ENCODE measurements at places on chromosomes 7 and 10. TPM values are rescaled to one million over a fixed set of nuclear protein-coding genes. Genes with fewer than 3 reads are reported as not detected.

Gene UCMA
- total RNA-seq = 0.91 TPM

- DNase-seq = peak; percentile 13
These were observed 62.0 kb downstream of the BBS9 start for GRCh38 chr7:33191340-33191739.

- no peak for DNase-seq
These were observed 141.3 kb upstream of the FZD8 start for GRCh38 chr10:35783305-35783838.

DNA sequence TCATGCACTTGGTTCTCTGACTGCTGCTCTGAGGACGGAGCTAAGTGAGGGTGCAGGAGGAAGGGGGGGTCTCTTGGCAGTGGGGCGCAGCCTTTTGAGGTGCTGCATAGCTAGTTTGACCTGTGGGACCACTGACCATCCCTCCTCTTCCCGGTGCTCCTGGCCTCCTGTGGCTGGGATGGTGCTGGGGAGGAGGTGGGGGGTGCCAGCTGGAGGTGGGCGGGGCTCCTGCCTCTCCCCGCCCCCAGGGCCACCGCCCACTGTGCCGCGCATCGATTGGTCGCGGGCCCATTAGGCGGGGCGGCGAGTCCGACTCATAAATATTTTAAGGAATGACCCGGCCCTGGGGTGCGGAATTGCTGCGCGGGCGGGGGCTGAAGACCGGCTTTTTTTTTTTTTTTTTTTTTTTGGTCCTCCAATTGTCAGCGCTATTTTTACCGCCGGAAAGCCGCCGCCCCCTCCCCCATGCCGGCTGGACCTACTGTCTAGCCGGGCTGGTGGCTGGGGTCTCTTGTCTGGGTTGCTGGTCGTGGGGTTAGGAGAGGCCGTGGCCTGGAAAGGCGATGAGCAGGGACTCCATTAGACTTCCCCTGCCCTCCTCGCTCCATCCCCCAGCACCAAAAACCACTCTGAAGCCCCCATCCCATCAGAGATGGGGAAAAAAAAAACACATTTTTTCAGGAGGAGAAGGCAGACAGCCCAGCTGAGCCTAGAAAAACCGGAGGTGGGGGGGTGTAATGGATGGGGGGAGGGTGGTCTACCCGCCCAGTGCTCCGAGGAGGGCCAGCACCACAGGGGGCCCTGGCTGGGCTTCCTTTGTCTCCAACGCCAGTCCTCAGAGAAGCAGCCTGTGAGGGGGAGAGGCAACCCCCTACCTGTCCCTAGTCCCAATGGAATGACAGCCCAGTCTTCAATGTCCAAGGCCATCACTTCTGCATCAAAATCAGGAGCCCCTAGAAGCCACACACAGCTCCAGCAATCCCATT is 6.4 kb downstream of the SH2B2 start:
- no peak for DNase-seq

DNA sequence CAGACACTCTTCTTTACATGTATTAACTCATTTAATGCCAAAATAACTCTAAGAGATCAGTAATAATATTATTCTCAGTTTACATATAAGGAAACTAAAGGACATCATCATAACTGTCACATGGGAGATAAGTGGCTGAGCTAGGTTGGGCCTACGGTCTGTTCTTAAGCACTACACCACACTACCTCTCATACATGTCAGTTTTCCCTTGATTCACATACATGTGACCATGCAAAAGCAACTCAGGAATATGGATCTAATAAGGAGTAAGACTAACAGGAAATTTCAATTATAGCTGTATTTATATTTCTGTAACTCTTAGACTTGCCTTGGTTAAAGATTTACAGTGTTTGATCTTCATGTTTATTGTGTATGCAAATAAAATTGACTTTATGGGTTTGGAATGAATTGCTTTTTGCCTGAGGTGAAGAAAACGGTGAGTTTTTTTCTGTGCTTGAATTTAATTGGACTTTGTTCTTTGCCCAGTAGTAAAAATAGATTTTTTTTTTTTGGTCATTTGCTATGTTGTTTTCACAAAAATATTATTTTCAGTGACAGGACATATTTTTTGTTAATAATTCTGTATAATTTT is 69.7 kb downstream of the CYP51A1 start:
- no peak for DNase-seq
